ENCODE measurements at places on chromosomes 1 and 21. TPM values are rescaled to one million over a fixed set of nuclear protein-coding genes. Genes with fewer than 3 reads are reported as not detected.
A peak's percentile ranks its signal among the peaks of the same experiment; 100 is the strongest.

CFAP74 gene
- total RNA-seq: 0.20 TPM

LCE3D gene
- not detected for total RNA-seq

AGPAT3 gene
- total RNA-seq: 45.1 TPM

FCGR2B gene
- total RNA-seq: not detected

- DNase-seq: no peak
Measured at GRCh38 chr1:203511513-203511912, 17.6 kb downstream of the OPTC start.

- peak; percentile 15 for DNase-seq
Measured at GRCh38 chr1:166479052-166479631, 312.3 kb upstream of the FAM78B start.

GRCh38 chr1:244089561-244089960 lies 38.5 kb downstream of the ZBTB18 start:
- DNase-seq: no peak

- DNase-seq: peak; percentile 98
Measured at GRCh38 chr1:27299385-27300271, 22.3 kb upstream of the TMEM222 start.

GRCh38 chr21:43971201-43971991 lies 40.7 kb upstream of the TRAPPC10 start:
- DNase-seq: no peak

GRCh38 chr1:64653466-64653865 lies 91.4 kb upstream of the RAVER2 start:
- no peak for DNase-seq

GRCh38 chr1:150516050-150516591 lies 569 bp downstream of the FALEC start:
- DNase-seq: peak; percentile 24

GRCh38 chr1:109799445-109799844 lies 35.7 kb upstream of the EPS8L3 start:
- DNase-seq: no peak

- DNase-seq: peak; percentile 27
Measured at GRCh38 chr1:99659755-99660210, 13.9 kb downstream of the PALMD start.

GRCh38 chr1:219227360-219228057 lies 53.8 kb downstream of the LYPLAL1 start:
- no peak for DNase-seq

- DNase-seq: peak; percentile 9
Measured at GRCh38 chr1:15290382-15290781, 43.4 kb downstream of the FHAD1 start.
